Germinal center (tissue), 1 donor: ENCODE measurements at places on chromosomes 4 and X.

GRCh38 chr4:183838987-183839712 is 66.0 kb upstream of the STOX2 start:
- DNase-seq: no peak

GRCh38 chr4:7112656-7113055 is 44.8 kb upstream of the GRPEL1 start:
- DNase-seq: no peak

DNA sequence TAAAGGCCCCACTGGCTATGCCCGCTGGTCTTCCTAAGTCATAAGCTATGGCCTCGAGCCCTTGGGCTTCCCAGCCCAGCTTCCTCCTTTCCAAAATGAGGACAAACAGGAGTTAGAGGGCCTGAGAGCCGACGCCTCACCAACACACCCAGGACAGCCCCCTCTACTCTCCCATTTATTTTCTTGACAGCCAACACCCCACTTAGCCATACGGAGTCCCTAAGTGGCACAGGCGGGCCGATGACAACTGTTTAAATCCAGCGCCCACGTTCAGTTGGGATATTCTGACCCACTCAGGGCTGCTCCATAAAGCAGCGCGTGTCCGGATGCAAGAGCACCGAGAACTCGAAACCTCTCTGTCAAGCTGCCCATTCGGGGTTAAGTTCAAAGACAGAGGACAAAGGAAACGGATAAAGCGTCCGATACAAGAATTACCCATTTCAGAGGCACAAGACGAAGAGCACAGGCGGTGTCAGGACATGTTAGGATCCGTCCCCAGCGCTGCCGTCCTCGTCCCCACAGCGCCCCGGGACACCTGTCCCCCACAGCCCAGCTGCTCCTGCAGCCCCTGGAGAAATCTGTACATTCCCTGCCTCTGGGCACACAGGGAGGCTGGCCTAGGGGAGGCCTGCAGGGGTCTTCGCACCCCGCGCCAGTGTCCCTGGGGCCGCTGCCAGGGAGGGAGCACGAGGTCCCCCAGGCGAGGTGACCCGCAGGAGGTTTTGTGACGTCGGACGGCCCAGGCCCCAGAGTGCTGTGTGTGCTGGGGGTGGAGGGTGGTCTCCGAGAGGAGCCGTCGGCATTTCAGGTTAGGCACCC is 1.2 kb downstream of the PRKX start:
- no peak for DNase-seq

GRCh38 chr4:173170182-173170778 is 1.7 kb downstream of the GALNT7 start:
- DNase-seq: no peak
